ENCODE measurements at places on chromosomes 16 and 17. TPM values are rescaled to one million over a fixed set of nuclear protein-coding genes. Genes with fewer than 3 reads are reported as not detected.

KRT20 gene
- not detected for polyA plus RNA-seq

GRCh38 chr16:81738783-81739496 is 40.2 kb upstream of the PLCG2 start:
- no peak for DNase-seq

GRCh38 chr16:84155771-84156170 is 10.7 kb downstream of the DNAAF1 start:
- DNase-seq, result no peak

DNA sequence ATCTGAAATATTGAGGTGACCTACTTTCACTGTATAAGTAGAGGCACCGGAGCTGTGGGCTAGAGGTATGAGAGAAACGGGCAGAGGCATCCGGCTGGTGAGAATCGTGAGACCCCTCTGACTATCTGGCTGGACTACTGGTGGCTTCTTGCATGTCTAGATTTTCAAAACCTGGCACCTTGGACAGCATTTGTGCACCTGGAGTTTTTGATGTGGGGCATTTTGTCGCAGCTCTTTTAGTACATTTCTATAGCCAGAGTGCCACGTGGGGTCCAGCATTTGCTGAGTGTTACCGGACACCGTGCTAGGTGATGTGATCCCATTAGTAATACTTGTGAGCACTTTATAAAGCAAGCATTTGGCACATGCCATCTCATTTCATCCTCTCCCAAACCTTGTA is 32.6 kb upstream of the SHISA9 start:
- DNase-seq, result no peak

DNA sequence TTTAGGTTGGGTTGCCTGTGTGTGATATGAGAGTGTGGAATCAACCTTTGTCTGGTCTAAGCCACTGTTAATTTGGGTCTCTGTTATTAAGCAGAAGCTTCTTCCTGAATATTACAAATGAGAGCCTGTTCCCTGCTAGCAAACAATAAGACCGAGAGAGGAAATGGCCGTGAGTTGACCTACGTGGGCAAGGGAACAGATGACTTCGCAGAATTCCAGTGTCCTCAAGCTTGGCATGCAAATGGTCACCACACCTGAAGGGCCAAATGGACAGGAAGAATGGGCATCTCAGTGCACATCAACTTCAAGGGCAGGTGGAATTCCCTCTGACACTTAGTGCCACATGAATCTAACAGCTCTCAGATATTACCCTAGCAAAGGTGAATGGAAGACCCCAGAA is 250.8 kb upstream of the FOXF1 start:
- DNase-seq, result no peak

KRT222 gene
- polyA plus RNA-seq, result 0.51 TPM

GRCh38 chr17:49422714-49423113 is 8.0 kb upstream of the PHB1 start:
- no peak for DNase-seq

TBC1D3C gene
- 1.8 TPM for polyA plus RNA-seq

GRCh38 chr17:11558681-11559234 is 39.5 kb upstream of the DNAH9 start:
- no peak for DNase-seq

- no peak for DNase-seq
These were observed 13.3 kb upstream of the CNEP1R1 start for GRCh38 chr16:50011707-50012106.

DNA sequence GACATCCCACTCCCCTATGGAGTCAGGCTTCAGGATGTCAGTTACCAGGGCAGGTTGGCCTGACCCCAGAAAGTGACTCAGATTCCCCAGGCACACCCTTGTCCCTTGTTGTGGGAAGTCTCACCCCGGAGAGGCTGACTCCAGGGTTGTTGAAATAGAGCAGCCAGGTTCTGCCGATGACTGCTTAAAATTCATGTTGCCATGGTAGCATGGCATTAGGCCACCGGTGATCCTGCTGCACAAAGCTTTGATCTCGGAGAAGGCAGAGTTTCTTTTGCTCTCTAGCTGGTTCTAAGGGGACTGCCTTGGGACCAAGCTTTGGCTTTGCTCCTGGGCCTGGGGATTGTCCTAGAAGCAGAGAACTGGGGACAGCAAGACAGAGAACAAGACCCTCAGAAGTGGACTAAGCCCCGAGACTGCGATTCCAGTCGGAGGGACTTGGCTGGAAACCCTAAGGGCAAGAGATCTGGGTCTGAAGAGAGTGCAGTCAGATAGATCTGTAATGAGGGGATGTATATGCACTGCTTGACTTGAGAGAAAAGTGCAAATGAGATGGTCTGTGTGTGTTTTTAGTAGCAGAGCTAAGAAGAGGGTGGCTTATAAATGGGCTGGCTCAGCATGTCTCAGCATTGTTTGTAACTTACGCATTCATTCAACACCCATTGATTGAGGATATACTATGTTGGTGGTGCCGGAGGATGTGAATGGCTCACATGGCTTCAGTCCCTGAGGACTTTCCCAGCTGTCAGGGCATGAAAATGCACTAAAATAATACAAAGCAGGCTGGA is 106.9 kb downstream of the RGS9 start:
- DNase-seq, result no peak

CDH15 gene
- 3.3 TPM for polyA plus RNA-seq

FOXC2 gene
- 41.2 TPM for polyA plus RNA-seq

- no peak for DNase-seq
These were observed 136.8 kb upstream of the CDH5 start for GRCh38 chr16:66229651-66230050.

- peak; percentile 56 for DNase-seq
These were observed 3.1 kb downstream of the RAB11FIP4 start for GRCh38 chr17:31394544-31394943.

DNA sequence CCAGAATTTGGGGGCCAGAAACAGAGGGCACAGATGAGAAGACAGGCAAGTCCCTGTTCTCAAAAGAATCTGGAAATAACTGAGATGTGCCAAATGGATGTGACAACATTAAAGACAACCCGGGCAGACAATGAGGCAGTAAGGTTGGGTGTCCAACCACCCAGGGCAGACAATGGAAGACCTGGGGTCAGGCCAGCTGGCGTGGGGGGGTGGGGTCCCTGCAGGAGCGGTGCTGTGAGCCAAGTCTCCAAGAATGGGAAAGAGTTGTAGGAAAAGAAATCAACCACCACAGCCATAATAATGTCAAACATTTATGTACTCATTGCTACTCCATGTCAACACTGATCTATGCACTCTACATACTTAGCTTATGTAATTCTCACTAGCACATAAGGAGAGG is 203.3 kb downstream of the C16orf78 start:
- no peak for DNase-seq

- DNase-seq, result no peak
These were observed 314.3 kb downstream of the C16orf95 start for GRCh38 chr16:87002717-87003413.

BAIAP3 gene
- polyA plus RNA-seq, result 7.0 TPM

DNA sequence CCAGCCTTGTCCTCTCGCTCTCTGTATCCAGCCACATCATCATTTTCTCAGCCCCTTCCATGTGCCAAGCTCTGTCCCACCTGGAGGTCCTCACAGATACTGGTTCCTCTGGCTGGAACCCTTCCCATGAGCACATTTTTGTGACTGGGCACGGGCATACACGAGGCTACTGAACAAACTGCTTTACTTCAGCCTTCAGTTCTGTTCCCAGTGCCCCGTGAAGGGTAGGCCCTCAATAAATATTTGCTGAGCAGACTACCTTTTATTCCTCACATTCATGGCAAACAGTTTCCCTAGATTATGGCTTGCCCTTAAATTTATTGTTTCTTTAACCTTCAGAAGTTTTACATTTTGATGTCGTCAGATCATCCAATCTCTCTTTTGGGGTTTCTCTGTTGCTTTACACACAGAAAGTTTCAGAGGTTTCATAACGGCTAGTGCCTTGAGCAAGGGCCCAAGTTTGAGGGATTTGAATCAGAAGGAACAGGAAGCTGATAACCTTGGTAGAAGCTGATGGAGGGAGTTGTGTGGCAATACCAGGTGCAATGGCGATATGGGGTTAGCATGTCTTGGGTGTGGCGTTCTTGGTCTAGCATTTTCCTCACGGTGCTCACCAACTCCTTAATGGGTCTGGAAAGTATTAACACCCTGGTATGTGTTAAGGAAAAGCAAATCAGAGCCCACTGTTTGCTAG is 27.8 kb downstream of the TMEM92 start:
- no peak for DNase-seq

DNA sequence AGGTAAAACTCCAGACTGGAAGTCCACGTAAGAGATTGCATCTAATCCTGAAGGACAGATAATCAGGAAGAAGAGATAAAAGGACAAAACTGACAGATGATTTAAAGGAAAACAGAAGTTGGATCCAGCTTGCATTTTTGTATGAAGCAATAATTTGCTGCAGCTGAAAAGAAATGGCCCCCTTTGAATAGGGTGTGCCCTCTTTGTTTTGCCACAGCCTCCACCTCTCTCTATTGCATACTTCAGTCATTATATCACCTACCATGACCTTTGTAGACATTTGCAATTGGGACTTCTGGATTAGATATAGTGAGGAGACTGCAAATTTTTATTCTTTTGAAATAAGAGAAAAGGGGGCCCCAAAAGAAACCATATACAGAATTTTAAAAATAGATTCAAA is 8.1 kb downstream of the NOG start:
- no peak for DNase-seq

- DNase-seq, result no peak
These were observed 117.8 kb upstream of the METRNL start for GRCh38 chr17:82961366-82962162.

DNA sequence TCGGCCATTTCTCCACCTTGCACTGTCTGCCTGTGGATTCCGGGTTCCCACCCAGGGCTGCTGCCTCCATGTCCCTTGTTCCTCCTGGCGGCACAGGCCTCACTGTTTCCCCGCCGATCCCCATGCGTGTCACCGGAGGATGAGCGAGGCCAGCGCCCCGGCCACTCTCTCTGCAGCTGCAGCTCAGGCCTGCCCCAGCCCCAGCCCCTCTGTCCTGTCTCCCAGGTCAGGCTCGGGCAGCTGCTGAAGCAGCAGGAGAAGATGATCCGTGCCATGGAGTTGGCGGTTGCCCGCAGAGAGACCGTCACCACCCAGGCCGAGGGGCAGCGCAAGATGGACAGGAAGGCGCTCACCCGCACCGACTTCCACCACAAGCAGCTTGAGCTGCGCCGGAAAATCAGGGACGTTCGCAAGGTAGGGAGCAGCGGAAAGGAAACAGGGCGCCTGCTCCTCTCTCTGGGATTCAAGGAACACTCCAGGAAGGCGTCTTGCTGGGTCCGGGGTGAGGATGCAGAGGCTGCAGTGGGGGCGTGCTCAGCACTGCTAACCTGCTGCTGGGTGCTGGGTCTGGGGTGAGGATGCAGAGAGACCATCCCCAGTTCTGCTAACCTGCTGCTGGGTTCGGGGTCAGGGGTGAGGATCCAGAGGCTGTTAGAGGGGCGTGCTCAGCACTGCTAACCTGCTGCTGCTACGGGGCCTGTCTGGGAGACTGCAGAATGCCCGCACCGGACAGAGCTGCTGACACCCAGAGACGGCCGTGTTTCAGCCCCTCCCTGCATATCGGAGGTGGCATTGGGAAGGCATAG is 6.1 kb upstream of the GAA start:
- DNase-seq, result no peak

PABPN1L gene
- polyA plus RNA-seq, result not detected

- DNase-seq, result no peak
These were observed 1.7 kb upstream of the NLRC3 start for GRCh38 chr16:3578610-3579551.

GRCh38 chr17:45689451-45689850 is 94.7 kb upstream of the CRHR1 start:
- no peak for DNase-seq

DNA sequence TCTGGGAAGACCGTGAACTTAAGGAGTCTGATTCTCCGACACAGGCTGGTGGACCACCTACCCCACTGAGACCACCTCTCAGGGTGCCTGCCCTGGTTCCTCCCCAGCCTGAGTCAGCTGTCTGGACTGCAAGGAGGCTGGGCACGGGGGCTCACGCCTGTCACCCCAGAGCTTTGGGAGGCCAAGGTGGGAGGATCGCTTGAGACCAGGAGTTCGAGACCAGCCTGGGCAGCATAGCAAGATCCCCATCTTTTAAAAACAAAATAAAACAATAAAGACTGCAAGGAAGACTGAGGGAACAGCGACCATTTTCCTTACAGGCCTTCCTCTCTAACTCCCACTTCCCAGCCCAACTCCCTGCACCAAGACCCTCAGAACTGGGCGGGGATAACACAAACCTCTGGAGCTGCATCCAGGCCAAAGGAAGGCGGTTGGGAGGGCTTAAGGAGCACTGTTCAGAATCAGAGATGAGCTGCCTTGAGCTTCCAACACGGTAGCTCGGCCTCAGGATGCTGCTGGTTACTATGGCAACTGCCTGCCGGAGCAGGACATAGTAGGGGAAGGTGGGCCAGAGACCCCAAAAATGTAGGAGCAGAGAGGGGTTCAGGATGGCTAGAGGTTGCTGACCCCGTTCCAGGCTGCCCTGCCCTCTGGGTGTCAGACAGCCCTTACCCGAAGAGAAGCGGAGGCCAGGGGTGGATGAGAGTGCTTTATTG is 4.4 kb downstream of the APOBR start:
- no peak for DNase-seq

DNA sequence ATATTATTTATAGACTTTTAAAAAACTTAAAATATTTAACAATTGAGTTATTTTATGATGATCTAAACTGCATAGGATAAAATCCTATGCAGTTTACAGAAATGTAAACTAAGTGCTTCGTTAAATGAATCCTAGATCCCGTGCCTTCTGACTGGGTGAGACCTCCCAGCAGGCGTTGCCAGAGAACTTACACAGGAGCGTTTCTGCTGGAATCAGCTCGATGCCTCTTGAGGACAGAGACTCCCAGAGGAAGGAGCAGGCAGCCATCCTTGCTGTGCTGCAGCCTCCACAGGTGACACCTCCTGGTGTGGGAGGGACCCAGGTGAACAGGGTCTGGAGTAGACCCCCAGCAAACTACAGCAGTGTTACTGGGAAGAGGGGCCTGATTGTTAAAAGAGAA is 160.4 kb downstream of the WWOX start:
- DNase-seq, result no peak

OR1A1 gene
- 0.05 TPM for polyA plus RNA-seq

- DNase-seq, result no peak
These were observed at the start of gene IRX3 for GRCh38 chr16:54286366-54287130. IRX3 (minus strand) TSS chr16:54286787; CDS start chr16:54286050, 737 bp downstream.

GRCh38 chr17:36495076-36495578 is 8.6 kb downstream of the ZNHIT3 start:
- DNase-seq, result no peak
